ENCODE measurements at places on chromosomes 5 and 9.

- DNase-seq, result peak; percentile 30
Observed at GRCh38 chr9:137244486-137245449, 3.7 kb downstream of the TUBB4B start.

GRCh38 chr9:99425923-99426842, 204.1 kb downstream of the SEC61B start:
- DNase-seq, result no peak

GRCh38 chr5:133405275-133406034, 206.9 kb downstream of the FSTL4 start:
- no peak for DNase-seq

DNA sequence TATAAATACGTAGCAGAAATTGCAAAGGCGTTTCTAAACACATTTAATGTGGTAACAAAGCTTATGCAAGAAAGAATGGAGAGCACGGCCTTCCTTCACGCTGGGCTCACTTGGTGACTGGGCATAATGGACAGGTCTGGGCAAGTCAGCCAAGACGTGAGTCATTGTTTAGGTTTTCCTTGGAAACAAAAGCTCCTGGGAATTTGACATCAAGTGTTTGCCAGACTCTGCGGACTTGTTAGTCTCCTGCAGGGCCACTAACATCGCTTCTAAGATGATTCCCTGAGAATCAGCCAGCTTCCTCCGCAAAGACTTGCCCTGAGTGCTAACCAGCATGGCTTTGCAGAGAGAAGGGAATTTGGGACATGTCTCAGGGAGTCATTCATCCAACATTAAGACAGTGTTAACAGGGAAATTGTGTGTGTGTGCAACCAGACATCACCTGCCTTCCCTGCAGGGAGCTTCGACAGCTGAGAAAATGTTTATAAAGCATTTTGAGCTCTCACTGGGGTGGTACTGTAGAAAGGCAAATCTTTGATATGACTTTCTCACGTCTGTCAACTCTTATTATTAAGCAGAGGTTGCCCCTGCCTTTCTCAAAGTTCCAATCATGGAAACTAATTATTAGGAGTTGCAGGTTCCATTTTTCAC, 182.5 kb downstream of the NTRK2 start:
- DNase-seq, result no peak

DNA sequence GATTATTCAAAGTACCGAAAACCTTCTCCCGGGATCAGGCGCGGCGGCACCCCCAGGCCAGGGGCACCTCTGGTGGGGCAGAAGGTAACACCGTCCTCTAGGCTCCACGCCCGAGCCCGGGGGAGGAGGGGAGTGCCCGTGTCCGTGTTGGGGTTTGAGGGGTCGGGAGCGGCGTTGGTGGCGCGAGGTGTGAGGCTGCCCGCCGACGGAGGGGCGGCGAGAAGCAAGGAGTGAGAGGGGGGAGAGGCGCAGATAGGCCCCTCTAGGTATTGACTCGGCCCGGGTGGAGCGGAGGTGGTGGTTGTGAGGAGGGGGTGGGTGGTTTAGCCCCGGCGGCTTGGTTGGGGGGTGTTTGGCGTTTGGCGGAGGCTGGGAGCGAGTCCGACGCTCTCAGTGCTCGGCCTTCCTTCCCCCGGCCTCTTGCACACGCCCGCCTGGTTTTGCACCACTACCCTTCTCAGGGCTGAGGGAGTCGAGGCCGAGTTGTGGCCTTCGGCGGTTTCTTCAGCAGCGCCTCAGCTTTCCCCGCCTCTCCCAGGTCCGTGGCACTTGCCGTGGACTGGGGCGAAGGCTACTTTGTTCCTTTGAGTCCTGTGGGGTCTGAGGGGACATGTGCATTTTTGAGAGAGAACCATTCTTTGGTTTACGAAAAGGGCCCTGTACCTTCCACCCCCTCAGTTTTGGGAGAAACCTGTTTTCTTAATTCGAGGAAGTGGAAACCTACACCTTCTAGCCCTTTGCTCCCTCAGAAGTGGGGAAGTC, 450 bp downstream of the GPBP1 start:
- DNase-seq, result no peak
